ENCODE measurements at places on chromosomes 4 and X. TPM values are rescaled to one million over a fixed set of nuclear protein-coding genes. Genes with fewer than 3 reads are reported as not detected.

XAGE1A gene
- not detected for polyA plus RNA-seq

PGAM4 gene
- polyA plus RNA-seq, result not detected

NDUFC1 gene
- 511 TPM for polyA plus RNA-seq

SHROOM2 gene
- polyA plus RNA-seq, result 30.5 TPM

LRCH2 gene
- 8.1 TPM for polyA plus RNA-seq

ARHGAP36 gene
- not detected for polyA plus RNA-seq

GLOD5 gene
- polyA plus RNA-seq, result 3.0 TPM

All from Purkinje cell (primary cell).